RKO (cell line): ENCODE measurements at places on chromosomes 4 and X.
A peak's percentile ranks its signal among the peaks of the same experiment; 100 is the strongest.

DNA sequence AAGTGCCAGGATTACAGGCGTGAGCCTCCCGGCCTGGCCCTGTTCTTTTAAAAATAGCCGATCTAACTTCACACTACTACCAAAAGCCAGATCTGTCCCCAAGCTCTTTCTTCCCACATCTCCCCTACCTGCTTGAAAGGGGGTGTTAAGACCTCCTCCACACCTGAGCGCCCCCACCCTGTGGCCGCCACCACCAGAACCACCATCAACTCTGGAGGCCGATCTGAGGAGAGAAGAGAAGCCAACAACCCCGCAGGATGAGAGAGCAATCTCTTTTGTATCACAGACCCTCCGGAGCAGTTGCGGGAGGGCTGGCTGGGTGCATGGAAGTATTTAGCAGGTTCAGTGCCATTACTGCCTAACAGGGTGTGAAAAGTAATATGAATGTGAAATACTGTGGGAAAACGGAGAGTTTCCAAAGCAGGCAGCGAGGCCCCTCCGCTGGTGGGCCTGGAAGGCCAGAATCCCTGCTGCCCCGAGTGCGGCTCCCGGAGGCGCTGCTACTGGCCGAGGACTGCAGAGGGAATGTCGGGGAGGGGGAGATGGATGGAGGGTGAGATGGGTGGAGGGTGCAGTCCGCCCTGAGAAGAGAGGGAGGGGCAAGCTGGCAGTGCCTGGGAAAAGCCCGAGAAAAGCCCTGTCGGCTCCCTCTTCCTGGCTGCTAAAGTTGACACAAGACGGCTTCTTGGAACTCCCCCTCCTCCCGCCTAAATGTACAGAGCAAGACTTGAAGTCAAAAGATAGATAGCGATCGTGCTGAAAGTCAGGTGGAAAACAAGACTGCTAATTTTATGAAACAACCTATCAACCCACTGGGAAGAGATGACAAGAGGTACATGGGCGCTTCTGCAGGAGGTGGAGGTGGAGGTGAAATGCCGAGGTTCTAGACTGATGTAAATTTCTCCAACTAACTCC is 22.3 kb downstream of the HAND2 start:
- no peak for DNase-seq

- DNase-seq, result peak; percentile 41
These were observed 18.9 kb downstream of the CNGA2 start for GRCh38 chrX:151753313-151754046.

- no peak for DNase-seq
These were observed 53.7 kb downstream of the KDM5C start for GRCh38 chrX:53171356-53171755.

GRCh38 chr4:149322203-149322602 is 493.4 kb downstream of the IQCM start:
- no peak for DNase-seq

GRCh38 chr4:184453365-184454160 is 20.8 kb downstream of the IRF2 start:
- DNase-seq, result no peak

- peak; percentile 26 for DNase-seq
These were observed 662 bp downstream of the UBA1 start for GRCh38 chrX:47194194-47194787.

DNA sequence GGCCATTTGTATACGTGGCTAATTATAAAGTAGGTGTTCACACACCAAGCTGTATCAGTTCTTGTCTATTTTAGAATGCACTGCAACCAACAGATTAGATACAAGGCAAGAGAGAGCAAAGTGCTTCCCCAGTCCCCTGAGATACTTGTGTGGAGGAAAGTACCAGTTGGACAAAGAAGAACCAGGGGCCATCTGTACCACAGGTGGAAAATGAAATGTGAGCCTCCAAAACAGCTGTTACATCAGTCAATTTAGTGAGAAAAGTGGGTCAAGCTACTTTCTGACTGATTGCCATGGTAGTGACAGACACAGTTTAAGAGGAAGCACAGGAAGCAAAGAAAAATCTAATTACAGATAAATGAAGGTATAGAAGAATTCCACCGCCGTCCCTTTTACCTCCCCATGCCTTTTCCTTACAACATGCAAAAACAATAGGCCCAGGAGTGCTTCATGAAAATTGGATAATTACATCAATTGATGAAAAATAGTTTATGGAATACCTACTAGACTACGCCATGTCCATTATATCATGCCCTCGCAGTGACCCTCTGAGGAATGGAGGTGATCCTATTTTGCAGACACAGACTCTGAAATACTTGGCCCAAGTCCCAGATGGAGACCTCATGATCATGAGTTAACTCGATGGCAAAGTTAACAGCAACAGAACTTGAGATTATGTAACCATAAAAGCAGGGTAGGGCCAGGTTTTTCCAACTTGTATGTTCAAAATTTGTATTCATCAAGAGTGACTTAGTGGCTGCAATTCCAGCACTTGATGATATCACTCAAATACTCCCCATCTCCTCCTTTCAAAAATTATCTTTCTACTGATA is 15.8 kb downstream of the SMPX start:
- DNase-seq, result no peak

DNA sequence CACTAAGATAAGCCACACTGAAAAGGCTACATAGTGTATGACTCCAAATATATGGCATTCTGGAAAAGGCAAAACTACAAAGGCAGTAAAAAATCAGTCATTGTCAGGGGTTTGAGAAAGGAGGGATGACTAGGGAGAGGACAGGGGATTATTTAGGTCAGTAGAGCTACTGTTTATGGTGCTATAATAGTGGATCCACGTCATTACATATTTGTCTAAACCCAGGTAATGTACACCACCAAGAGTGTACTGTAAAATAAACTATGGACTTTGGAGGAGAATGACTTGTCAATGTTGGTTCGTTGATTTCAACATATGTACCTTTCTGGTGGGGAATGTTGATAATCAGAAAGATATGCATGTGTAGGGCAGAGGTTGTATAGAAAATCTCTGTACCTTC is 837.6 kb downstream of the FAM133A start:
- DNase-seq, result no peak

DNA sequence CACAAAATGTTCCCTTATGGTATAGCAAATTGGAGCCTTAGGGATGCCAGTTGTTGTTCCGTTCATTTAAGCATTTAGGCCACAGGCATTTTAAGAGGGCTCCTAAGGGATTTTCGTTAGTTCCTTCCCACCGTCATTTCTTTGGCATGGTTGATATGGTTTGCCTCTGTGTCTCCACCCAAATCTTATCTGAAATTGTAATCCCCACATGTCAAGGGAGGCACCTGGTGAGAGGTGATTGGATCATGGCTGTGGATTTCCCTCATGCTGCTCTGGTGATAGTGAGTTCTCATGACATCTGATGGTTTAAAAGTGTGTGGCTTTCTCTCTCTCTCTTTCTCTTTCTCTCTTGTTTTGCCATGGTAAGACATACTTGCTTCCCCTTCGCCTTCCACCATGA is 104.1 kb downstream of the ASB9 start:
- no peak for DNase-seq

DNA sequence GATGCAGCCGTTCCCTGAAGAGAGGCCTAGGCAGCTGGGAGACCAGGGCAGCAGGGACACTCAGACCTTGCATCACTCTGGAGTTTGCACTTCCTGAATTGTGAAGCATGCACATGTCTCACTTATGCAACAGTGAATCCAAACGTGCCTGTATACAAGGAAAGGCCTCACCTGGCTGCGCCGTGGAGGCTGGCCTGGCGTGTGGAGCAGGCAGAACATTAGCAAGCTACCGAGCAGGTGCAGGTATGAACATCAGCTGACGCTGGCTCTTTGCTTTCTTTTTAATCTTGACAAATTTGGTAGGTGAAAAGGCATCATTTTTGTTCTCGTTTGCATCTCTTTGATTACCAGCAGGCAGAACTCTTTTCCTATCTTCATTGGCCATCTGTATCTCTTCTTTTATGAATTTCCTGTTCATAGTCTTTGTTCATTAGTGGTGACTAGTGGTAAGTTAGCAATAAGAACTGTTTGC is 37.1 kb upstream of the IRAK1 start:
- DNase-seq, result no peak

DNA sequence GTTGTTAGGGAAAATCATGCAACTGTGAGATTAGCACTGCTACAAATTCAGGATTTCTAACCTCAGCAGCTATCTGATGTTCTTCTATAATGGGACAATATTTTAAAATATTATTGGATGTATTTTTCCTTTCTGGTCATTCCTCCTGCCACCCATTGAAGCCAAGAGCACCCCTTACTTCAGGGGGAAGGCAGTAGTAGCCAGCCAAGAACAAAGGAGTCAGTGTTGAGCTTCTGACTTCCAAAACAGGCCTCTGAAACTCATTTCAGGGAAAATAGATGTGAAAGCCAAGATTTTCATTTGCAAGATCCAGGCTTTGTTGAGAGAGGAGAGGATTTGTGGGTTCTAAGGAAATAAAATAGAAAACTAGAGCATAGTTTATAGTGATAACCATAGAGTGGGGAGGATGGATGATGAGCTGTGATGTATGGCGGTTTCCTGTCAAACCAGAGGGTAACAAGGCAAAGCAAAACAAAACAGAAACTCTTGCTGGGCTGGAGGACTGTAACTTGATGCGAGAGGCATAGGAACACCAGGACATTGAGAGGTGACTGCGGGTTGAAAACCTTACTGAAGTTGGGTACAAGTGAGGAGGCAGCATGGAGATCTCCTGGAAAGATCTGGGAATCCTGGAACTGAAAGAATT is 173.7 kb upstream of the LEF1 start:
- no peak for DNase-seq

GRCh38 chrX:10884246-10884645 is 226.9 kb upstream of the HCCS start:
- no peak for DNase-seq

GRCh38 chr4:70741867-70742658 is 20.3 kb downstream of the RUFY3 start:
- DNase-seq, result no peak

DNA sequence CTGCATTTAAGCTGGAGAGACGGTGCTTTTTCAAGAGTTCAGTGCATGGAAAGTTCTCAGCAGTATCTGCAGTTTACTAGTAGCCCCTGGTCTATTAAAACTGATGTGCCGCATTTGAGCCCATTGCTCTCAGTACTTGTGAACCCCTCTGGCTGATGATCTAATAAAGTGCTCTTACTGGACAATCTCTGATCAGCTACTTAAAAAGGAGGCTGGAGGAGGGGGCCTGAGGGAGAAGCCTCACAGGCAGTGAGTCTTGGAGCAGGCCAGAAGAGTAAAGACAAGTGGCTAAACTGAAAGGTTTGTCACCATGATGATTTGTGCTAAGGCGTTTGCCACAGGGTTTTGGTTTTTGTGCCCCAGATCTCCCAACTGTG is 138.5 kb downstream of the ARX start:
- no peak for DNase-seq
